AG08396 (cell line): ENCODE measurements at places on chromosomes 12 and 14.

DNA sequence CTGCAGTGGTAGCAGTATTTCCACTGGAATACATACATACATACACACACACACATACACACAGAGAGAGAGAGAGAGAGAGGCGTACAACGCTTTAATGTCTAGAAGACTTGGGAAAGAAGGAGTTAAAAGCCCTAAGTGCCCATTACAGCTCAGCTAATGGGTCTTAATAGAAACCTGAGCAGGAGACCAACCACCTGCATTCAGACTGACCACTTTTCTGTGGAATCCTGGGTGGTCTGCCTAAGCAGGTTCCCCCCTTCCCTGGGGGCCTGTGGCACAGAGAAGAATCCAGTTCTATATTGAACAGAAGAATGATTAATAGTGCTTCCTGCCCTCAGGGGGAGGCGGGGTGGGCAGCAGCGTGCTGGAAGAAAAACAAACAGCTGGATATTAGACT, 312.4 kb upstream of the PRKD1 start:
- no peak for DNase-seq

- DNase-seq: peak; percentile 84
Observed at GRCh38 chr14:73728717-73729330, 14.6 kb upstream of the PNMA1 start.

- peak; percentile 46 for DNase-seq
Observed at GRCh38 chr12:1796515-1797010, 23.8 kb upstream of the LRTM2 start.

- DNase-seq: no peak
Observed at GRCh38 chr12:89685363-89685972, 23.2 kb downstream of the ATP2B1 start.

- no peak for DNase-seq
Observed at GRCh38 chr14:91378930-91379578, 38.6 kb downstream of the CCDC88C start.

DNA sequence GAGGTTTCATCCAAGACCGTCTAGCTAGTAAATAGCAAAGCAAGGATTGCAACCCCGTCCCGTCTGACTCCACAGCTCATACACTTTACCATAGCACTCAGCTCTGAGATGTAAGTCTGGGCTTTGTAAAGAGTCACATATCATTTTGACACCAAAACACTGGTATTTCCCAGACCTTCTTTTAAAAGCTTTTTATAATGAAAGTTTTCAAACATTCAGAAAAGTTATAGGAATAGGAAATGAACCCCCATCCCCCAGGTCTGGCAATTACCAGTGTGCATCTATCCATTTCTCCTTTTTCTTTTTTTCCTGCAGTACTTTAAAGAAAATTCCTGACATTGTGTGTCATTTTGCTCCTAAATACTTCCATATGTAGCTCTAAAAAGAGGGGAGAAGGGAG, 183.6 kb upstream of the CCND2 start:
- no peak for DNase-seq

- peak; percentile 73 for DNase-seq
Observed at GRCh38 chr14:20683125-20683890, 1.1 kb upstream of the RNASE4 start.

GRCh38 chr12:101009274-101009673, 200.8 kb downstream of the SLC5A8 start:
- no peak for DNase-seq

GRCh38 chr14:95268350-95268749, 51.4 kb downstream of the CLMN start:
- DNase-seq: no peak

- DNase-seq: peak; percentile 55
Observed at GRCh38 chr14:64841121-64841651, 38.5 kb downstream of the SPTB start.

- DNase-seq: no peak
Observed at GRCh38 chr14:33916663-33917565, 34.0 kb downstream of the EGLN3 start.

DNA sequence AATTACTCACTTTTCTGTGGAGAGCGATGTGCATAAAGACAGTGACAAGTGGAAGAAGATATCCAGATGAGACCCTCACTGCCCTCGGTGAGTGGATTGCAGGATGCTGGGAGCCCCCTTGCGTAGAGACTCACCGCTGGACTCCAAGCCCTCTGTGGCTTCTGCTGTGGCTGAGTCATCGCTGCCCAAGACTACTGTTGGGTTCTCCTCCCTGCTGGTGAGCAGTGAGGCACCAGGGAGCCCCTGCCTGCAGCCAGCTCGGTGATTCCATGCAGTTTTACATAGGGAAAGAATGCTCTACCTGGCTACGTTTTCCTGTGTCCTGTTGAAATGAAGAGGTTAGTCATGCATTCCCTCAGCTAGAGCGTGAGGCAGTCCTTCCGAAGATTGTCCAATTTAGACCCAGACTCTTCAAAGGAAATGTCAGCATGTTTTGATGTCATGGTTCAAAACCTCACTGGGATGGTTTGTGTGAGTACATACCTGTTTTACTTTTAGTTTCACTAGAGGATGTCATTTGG, 28.2 kb downstream of the TRAF3 start:
- peak; percentile 35 for DNase-seq

DNA sequence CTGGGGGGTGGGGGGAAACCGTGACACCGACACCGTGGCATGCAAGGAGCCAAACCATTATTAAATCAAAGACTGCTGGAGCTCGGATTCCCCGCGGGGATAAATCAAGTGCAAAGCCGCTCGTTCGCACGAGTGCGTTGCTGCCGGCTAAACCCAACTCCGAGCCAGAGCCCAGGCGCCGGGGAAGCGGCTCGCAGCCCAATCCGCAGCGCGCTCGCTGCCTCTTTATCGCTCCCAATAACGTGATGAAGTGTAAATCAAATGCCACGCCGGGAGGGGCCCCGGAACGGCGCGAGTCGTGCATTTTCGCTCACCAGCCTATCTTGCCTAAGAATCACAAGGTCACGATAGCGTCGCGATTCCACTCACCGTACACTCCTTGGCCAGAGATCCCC, 1.3 kb downstream of the MDGA2 start:
- no peak for DNase-seq

DNA sequence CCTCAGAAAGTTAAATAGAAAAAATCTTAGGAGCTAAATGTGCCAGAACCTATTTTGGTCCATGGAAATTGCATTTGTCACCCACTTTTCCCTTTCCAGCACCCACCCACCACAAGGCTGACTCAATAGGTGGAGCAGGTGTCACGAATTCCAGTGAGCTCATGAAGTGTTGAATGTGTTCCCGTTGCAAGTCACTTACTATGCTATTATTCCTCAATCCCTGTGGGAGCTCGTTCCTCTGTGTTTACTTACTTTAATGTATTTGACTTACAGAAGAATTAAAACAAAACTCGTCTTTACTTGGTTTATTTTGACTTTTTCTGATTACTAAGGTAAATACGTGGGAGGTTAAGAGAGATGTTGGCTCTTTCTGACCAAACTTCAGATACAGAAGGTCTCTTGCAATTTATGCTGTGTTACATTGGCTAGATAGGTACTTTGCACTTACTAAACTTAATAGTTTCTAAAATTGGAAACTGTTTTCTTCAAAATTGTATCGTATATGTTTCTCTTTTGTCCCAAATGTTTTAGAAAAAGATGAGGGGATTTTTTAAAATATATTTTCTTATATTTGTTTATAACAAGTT, 269.4 kb upstream of the NOVA1 start:
- no peak for DNase-seq

- DNase-seq: no peak
Observed at GRCh38 chr12:105280966-105281693, 45.2 kb upstream of the APPL2 start.

- no peak for DNase-seq
Observed at GRCh38 chr12:131942671-131943070, 7.1 kb upstream of the EP400 start.

GRCh38 chr12:123696207-123696606, 15.9 kb upstream of the ATP6V0A2 start:
- no peak for DNase-seq

- DNase-seq: peak; percentile 19
Observed at GRCh38 chr12:93895089-93895445, 217.9 kb downstream of the CRADD start.

DNA sequence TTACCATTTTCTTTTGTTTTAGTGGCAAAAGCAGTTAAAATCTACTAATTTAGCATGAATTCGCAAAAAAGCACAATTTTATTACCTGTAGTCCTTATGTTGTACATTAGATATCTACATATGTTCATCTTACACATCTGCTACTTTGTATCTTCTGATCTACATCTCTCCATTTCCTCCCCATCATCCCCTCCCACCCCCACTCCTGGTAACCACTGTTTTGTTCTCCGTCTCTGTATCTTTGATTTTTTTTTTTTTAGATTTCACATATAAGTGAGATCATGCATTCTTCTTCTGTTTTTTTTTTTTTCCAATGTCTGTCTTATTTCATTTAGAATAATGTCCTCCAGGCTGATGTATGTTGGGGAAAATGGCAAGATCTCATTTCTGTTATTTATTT, 922.7 kb downstream of the VRK1 start:
- no peak for DNase-seq
